ENCODE measurements at places on chromosomes 3 and 15.

DNA sequence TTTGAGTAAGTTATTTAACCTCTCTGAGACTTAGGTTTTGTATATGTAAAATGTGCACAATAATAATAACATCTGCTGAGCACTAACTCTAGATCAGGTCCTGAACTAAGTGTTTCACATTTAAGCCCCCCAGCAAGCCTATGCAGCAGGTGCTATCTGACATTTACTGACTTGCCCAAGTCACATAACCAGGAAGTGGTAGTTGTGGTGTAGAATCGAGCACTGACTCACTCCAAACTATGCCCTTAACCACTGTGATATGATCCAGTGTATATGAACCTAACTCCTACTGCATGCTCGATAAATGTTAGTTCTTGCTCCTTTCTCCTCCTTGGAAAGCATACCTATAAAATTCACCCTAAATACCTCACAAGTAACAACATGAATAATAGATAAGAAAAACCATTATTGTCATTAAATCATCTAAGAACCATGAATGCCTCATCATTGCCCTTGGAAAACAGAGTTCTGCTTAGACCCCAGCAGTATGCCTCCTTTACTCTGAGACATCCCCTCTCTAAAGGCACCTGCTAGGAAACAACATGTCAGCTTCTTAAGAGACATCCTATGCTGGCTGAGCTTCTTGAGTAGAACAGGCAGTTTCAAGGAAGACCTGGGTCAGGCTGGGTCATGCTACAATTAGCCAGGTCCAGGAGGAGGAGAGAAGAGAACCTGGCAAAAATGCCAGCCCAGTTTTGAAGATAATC lies 3.0 kb upstream of the SHC4 start:
- DNase-seq = no peak

DNA sequence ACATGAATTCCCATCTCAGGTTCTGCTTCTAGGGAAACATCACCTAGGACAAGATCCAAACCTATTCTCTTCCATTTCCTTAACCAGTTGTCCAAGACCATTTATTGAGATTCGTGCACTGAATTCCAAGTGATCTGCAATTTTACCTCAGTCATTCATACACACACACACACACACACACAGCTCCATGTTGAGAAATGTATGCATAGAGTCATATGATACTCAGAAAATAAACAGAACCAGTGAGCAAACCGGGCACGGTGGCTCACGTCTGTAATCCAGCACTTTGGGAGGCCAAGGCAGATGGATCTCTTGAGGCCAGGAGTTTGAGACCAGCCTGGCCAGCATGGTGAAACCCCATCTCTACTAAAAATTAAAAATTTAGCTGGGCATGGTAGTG lies 6.1 kb upstream of the KPNA1 start:
- DNase-seq = no peak

DNA sequence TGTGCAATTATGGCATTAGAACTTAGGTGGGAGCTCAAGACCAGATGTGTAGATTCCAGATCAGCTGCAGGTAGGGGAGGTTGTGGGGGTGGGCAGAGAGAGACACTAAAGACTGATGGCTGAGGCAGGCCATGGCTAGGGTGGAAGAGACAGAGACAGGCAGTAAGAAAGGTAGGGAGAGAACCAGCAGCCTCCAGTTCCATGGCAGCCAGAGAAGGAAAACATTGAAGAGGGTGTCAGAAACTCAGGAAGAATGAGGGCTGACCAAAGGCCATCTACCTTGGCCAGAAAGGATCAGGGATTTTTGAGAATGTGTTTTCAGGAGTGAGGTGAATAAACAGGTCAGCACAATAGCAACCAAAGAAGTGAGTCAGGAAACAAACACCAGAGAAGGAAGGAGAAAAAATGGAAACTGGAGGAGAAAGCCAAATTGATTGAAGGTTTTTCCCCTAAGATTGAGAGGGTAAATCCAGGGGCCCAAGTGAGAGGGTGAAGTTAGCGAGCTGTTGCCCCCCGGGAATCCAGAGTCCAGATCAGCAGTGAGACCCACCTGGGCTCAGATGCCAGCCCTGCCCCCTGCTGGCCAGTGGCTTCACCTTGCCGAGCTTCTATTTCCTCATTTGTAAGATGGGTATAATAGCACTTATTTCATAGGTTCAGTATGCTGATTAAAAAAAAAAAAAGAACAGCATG lies 41.0 kb downstream of the ABHD2 start:
- DNase-seq = no peak

DNA sequence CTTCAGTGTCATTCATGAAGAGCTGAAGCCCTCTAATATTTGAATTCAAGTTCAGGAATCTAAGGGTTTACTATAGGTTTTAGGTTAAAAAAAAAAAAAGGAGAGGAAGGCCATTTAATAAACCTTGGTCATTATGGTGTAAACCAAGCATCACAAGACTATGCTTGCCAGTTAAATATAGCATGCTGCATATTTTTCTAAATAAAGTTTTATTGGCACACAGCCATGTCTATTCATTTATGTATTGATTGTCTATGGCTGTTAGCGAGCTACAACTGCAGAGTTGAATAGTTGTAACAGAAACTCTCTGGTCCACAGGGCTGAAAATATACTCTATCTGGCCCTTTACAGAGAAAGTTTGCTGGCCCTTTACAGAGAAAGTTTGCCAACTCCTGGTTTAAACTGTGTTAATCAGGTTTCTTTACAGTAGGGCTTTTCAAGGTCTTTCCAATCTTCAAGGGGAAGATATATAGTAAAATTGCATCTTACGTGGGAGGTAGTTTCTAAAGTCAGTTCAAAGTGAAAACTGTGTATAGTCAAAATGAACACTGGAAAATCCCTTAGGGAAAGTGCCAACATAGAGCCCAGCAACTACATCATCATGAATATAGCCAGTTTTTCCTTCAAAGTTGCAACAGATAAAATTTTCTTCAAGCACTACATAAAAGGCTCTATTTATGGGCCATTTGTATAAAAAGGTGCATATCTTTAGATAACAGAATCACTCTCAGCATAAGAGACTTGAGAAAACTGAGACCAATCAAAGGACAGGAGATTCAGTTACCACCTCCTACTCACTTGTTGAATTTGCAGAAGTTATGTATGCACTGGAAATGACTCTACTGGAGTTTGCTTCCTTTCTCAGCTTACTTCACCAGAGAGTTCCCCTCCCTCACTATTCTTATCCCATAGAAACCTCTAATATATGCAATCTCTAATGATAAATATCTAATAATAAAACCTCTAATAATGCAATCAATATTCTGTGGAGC lies 49.7 kb upstream of the FRMD4B start:
- no peak for DNase-seq

- DNase-seq = no peak
Observed at GRCh38 chr15:92636908-92637481, 18.6 kb downstream of the FAM174B start.

DNA sequence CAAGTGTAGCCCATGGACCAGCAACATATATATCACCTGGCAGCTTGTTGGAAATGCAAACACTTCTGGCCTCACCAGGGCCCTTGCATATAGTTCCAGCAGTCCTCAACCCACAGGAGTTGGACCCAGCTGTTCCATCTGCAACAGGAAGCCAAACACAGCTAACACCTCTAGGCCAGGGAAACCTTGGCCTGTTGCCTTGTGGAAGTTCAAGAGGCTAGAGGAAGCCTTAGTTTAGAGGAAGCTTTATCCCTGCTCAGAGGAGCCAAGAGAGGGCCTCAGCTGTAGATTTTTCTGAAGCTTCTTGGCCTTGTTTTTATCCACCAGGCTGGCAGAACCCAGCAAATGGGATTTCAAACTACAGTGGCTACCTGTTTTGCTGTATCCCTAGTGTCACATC lies 11.4 kb downstream of the FHIT start:
- DNase-seq = peak; percentile 2

DNA sequence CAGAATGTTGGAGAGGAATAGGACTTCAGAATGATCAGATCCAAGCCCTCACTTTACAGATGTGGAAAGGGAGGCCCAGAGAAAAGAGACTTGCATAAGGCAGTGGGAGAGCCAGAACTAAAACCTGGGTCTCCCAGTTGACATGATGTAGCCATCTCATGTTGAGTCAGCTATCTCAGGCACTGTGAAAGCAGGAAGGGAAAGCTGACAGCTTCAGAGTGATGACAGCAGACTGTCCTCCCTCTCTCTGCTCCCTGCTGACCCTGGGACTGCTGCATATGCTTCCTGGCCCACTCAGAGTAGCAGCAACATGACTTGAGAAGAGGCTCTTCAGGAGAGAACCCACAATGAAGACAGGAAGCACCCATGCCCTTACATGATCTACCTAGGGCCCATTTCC lies 14.7 kb downstream of the FHIT start:
- DNase-seq = no peak

DNA sequence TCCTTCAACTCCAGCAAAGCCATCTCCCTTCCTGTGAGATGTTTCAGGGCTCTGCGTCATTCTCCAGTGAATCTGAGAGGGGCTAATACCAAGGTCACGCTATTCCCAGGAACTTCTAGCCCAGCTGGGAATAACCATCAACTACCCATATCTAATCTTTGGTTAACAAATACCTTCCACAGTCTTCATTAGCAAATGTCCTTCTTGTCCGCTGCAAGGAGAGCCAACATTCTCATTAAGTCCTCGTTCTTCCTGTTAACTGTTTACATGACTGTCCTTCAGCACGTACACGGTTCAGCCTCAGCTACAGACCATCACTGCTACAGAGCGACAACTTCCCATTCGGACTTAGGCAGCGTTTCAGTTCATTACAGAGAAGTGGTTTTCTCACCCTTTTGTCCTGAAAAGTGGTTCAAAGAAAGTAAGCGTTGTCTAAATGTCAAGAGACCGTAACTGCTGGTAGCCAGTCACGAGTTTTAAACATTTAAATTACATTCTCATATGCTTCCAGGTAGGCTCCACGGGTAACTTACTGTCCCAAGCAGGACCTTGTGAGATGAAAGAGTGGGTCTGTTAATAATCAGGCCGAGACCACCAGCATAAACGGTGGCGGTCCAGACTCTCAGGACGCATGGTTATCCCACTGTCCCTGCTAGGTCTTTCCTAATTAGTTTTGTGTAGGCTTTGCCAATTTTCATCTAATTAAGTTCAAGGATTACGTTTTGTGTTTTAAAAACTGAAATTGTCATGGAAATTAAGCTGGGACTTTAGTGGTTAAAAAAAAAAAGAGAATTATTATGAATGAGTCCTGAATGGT lies 63.8 kb downstream of the CHSY1 start:
- DNase-seq = no peak

DNA sequence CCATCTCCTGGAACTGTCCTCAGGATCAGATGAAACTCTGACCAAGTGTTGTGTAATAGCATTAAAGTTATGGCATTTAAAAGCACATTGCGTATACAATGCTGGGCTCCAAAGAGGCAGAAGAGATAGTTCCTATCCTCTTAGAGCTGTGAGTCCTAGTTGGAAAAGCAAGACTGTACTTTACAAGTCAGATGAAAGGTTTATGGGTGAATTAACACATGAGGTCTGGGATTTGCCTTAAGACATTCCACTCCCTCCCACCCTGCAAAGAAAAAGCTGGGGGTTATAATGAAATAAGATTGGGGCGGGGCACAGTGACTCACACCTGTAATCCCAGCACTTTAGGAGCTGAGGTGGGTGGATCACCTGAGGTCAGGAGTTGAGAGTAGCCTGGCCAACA lies 35.6 kb downstream of the SNAPC5 start:
- no peak for DNase-seq

GRCh38 chr15:63809452-63809851 lies 24.3 kb downstream of the HERC1 start:
- DNase-seq = no peak

DNA sequence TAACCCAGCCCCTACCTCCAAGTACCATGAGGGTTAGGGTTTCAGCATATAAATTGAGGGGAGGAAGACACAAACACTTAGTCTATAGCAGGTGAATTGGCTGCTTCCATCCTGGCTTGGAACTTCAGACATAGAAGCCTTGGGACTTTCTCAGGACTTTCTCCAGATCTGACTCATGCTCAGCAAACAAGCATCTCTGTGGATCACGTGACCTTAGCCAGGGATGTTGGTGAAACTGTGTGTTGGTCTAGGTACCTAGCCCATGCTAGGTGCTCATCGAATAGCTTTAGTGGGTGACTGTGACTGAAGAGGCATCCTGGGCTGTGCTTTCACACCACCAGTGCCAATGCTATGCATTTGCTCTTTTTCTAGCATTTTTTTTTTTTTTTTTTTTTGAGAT lies 58.9 kb downstream of the CD47 start:
- no peak for DNase-seq

GRCh38 chr3:167032267-167032876 lies 347.7 kb downstream of the ZBBX start:
- peak; percentile 45 for DNase-seq

GRCh38 chr15:42315521-42315920 lies 42.3 kb upstream of the TMEM87A start:
- DNase-seq = no peak

GRCh38 chr15:67433495-67434099 lies 87.3 kb upstream of the C15orf61 start:
- DNase-seq = no peak

GRCh38 chr3:21226086-21226485 lies 524.9 kb downstream of the ZNF385D start:
- no peak for DNase-seq

DNA sequence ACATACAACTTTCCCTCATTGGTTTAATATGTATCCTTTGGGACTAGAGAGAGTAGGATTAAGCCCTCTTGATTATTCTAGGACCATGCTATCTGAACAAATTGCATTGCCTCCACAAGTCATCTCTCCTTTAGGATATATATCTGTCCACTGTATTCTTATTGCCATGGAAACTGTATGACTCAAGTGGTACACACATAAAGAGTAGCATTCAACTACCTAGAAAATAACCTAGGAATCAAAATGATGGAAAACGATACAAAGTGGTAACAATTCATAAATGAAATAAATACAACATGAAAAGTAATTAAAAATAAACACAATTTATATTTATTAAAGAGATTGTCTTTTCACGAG lies 212.1 kb upstream of the P2RY1 start:
- no peak for DNase-seq

DNA sequence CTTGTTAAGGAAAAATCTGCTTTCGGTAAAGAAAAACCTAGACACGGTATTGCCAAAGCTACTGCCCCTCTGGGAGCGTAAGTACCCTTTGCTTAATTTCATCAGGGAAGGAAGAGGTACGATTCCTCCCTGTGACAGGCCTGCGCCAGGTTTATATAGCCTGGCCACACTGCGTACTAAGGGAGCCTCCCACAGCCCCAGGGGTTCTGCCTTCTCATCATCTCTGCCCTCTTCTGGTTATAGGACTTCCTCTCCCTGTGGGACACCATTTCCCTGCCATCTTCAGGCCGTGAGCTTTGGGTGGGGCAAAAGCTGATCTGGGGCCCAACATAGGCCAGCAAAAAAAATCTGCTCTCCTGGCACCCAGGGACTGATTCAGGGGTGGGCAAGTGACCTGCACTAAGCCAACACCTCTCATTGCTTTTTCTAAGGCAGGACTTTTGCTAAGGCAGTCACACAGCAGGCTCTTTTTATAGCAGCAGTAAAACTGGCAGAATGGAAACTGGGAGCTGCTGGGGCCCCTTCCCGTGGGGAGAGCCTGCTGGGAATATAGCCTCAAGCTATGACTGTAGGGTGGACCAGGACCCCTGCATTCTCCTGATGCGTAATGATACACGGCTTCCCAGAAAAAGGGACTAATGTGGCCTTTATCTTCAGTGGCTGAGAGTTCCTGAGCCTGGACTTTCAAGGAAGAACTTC lies 76.2 kb downstream of the PRICKLE2 start:
- no peak for DNase-seq

GRCh38 chr15:88718731-88719130 lies 79.9 kb downstream of the ISG20 start:
- DNase-seq = no peak
